ENCODE measurements at places on chromosomes 7 and 10.

DNA sequence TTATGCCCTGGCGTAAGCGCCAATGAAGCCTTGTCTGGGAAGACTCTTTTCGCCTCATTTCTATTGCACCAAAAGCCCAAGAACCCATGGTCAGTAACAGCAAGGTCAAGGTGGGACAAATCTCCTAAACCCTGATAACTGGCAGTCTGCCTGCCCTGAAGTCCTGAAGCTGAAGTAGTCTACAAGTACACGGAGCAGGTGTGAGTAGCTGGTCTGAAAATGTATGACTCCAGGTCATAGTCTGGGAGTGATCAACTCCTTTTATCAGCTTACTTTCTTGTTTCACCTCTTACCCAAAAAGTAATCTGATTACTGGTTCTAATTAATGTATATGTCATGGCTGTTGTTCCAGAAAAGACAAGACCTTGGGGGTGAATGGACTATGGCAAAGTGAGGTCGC is 107.3 kb upstream of the EFCAB10 start:
- DNase-seq, result no peak

- DNase-seq, result no peak
Measured at GRCh38 chr7:144050093-144050492, 1.3 kb downstream of the OR2A5 start.

DNA sequence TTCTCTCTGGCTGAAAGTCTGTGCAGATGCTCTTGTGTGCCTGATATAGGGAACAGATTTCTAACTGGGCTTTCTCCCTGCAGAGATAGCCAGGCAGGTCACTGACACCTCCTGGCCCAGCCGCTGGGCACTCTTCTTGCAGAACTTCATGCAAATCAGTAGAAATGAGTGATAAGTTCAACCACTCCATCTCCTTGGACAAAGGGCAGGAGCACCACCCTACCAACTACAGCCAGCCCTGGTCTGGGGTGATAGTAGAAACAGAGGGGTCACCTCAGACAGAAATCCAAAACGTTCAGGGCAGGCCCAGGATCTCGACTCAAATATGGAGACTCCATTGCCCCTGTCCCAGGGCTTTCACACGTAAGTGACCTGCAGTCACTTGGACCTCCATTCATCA is 917.8 kb upstream of the ZNF722 start:
- DNase-seq, result no peak

GRCh38 chr7:159157714-159158113 is 13.0 kb upstream of the VIPR2 start:
- DNase-seq, result no peak

GRCh38 chr10:78555128-78555527 is 513.6 kb upstream of the ZMIZ1 start:
- DNase-seq, result no peak

- DNase-seq, result no peak
Measured at GRCh38 chr7:6359021-6359420, 86.6 kb upstream of the CYTH3 start.

Measured in uterus (tissue), 4 donors.